ENCODE measurements at places on chromosomes 12 and 14. TPM values are rescaled to one million over a fixed set of nuclear protein-coding genes. Genes with fewer than 3 reads are reported as not detected.

The SLC38A4 gene
- 0.42 TPM for total RNA-seq

- no peak for DNase-seq
- no peak overlapping the region for H3K4me3 ChIP-seq
- H3K4me1 ChIP-seq = peaks cover 12% of the 10 kb centered on the region
- no peaks in the 10 kb centered on the region for H3K27me3 ChIP-seq
- H3K36me3 ChIP-seq = no peaks in the 10 kb centered on the region
These were observed 13.1 kb downstream of the NT5DC3 start for GRCh38 chr12:103827911-103828391.

The PLEKHG3 gene
- 39.4 TPM for total RNA-seq

The PRR4 gene
- total RNA-seq = 6.9 TPM

DNA sequence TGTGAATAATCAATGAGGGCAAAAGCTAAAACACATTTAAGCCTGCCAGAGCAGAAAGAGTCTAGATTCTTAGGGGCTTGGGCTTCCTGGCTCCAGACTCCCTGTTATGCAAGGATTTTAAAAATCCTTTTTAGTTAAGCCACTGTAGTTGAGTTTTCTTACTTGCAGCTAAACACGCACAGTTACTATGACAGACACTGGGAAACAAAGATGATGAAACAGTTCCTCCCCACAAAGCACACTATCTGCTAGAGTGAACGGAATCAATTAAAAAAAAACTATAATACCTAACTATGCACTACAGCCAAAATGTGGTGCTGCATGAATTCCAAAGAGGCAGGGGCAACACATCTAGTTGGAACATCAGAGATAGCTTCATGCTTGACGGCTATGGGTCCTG lies 28.2 kb downstream of the RPS6KA5 start:
- no peak overlapping the region for H3K4me3 ChIP-seq
- H3K36me3 ChIP-seq = no peaks in the 10 kb centered on the region
- H3K27ac ChIP-seq = peak overlapping the region; percentile 18
- H3K4me1 ChIP-seq = peaks cover 33% of the 10 kb centered on the region

DNA sequence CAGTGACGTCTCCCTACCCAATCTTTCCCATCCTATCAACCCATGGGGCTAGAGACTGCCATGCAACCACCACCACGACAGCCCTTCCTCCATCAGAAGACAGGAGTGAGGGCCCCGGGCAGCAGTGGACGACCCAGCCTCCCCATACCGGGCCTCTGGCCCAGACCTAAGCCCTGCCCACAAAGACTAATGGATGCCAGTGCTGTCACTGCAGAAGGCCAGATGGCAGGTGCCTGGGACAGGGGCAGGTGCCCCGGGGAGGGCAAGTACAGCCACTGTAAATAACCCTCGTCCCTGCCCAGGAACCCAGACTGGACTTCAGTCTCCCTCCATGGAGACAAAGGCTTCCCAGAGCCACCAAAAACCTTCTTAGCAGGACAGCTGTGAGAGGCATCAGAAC lies 20.3 kb upstream of the HSPB8 start:
- H3K4me3 ChIP-seq = no peak overlapping the region
- peaks cover 36% of the 10 kb centered on the region for H3K27me3 ChIP-seq
- DNase-seq = no peak
- H3K4me1 ChIP-seq = no peaks in the 10 kb centered on the region
- H3K27ac ChIP-seq = no peak overlapping the region
- H3K36me3 ChIP-seq = no peaks in the 10 kb centered on the region
